ENCODE measurements at places on chromosomes 12 and 14.

DNA sequence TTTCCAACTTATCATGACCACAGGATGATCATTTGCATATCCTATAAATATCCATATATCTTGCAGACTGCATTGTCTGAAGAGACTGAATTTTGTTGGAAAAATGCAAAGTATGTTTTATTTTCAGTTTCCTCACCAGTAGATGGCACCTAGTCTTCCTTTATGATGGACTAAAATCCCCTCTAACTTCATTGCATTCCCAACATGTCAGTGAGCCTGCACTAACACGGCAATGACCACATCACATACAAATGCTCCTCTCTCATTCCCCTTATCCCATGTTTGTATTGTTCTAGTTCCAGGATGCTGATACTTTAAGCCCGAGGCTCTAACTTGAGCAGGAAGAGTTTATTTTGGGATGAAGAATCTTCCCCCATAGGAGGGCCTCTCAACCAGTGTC lies 24.7 kb upstream of the MYBPC1 start:
- DNase-seq, result no peak

- peak; percentile 94 for DNase-seq
These were observed 3.1 kb downstream of the LRFN5 start for GRCh38 chr14:41609704-41610183.

DNA sequence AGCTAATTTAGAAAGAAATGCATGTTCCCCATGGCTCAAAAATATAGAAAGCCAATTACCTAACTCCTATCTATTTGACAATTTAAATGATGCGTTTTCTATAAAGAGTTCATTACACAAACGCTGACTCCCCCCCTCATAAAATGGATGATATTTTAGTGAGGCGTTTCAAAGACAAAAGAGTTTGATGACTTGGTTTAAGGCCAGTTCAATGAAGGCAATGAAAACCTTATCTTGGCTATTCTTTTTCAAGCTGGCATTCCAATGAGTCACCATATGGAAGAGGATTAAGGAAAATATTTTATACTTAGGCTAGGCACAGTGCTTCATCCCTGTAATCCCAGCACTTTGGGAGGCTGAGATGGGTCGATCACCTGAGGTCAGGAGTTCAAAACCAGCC lies 62.7 kb downstream of the HMGA2 start:
- no peak for DNase-seq

DNA sequence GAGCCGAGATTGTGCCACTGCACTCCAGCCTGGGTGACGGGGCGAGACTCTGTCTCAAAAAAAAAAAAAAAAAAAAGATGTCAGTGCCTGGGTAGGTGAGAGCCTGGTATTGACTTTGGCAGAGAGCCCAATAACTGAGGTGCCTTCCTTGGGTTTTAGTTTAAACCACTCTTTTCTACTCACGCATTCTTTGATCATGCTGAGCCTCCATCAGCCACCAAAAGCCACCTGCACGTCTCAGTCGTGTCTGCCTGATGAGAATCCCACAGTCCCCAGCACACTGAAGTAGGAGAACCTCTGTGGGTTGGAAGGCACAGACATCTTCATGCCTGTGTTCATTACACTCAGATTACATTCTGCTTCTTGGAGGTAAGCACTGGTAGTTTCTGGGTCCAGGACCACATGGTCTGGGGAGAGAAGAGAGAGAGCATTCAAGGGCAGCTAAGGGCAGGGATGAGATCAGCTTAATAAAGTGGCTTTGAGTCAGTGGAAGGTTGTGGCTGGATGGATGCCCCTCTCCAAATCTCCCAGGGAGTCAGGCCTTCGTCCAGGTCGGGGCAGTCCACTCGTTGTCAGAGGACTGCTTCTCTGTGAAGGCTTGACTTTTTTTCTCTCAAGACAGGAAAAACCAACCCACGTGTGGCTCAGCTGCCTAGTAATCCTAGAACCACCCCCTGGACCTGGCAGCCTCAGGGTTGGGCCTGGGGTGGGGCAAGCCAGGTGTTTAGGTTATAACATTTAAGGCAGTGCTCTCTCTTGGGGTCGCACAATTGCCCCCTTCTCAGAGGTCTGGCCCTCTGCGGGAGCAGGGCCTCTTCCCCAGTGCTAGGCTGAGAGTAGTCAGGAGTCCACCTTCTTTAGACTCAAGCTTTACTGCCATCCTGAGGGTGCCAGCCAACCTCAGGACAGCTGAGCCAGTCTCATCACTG lies 32.6 kb upstream of the MAX start:
- no peak for DNase-seq

DNA sequence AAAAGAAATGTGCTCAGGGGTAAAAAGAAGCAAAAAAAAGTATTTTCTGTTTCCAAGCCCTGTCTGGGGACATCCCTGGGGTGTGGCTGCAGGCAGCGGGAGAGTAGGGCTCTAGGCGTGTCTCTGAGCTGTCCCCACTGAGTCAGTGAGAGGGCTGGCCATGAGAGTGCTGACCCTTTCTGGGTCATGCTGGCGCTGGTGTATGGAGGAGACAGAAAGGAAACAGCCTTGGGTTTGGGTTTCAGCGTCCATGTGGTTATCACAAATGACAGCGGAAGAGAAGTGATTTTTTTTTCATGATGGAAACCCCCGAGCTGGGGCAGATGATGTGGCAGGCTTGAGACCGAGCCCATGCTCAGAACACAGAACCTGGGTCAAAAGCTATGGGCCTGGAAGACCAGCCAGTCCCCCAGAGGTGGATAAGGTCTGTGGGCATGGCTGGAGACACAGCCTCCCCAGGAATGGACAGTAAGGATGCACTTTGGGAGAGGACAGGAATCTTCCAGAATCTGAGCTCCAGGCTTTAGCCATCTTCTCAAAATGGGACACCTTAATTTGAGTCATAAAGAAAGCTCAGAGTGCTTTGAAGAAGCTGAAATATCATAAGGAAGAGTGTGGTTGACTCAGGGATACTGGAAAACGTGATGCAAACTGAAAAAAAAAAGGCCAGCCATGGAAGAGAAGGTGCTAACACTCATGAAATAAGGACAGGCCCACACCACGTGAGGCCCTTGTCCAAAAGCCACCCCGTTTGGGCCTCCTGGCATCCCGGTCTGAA lies 36.2 kb downstream of the SYNE3 start:
- DNase-seq, result no peak

DNA sequence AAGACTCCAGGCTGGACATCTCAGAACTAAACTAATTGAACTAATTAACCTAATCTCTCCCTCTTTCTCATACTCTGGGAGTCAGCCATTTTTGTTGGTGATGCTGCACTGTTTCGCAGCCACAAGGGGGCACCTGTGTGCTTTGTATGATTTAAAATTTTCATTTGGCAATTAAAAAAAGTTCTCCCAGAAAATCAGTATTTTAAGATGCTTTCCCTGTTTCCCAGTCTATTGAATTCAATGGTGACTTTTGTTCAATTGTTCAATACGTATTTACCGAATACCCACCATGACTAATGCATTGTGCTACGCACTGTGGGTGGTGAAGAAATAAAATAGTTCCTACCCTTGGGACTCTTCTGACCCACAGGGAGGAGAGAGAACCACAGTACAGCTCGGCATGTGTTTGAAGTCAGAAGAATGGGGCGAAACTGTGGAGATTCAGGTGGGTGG lies 63.7 kb downstream of the ZNF664 start:
- DNase-seq, result no peak
